ENCODE measurements at places on chromosomes 3 and 15. TPM values are rescaled to one million over a fixed set of nuclear protein-coding genes. Genes with fewer than 3 reads are reported as not detected.

The KLHL24 gene
- polyA plus RNA-seq = 8.4 TPM

The CKMT1B gene
- polyA plus RNA-seq = 9.2 TPM

The ELL3 gene
- polyA plus RNA-seq = 2.7 TPM

The KIF23 gene
- 3.6 TPM for polyA plus RNA-seq

The CCR1 gene
- 7.4 TPM for polyA plus RNA-seq

The GOLGA8J gene
- not detected for polyA plus RNA-seq

The NANOGP8 gene
- polyA plus RNA-seq = not detected

The PLA2G4F gene
- 35.9 TPM for polyA plus RNA-seq

The ISLR gene
- 18.8 TPM for polyA plus RNA-seq
